Activated CD8-positive, alpha-beta memory T cell treated with anti-CD3 and anti-CD28 coated beads, Interleukin-2, amount 50 U/mL, for 48 hours (primary cell): ENCODE measurements at places on chromosomes 4 and X.

GRCh38 chr4:105050896-105051295 lies 95.8 kb upstream of the TET2 start:
- DNase-seq, result no peak

DNA sequence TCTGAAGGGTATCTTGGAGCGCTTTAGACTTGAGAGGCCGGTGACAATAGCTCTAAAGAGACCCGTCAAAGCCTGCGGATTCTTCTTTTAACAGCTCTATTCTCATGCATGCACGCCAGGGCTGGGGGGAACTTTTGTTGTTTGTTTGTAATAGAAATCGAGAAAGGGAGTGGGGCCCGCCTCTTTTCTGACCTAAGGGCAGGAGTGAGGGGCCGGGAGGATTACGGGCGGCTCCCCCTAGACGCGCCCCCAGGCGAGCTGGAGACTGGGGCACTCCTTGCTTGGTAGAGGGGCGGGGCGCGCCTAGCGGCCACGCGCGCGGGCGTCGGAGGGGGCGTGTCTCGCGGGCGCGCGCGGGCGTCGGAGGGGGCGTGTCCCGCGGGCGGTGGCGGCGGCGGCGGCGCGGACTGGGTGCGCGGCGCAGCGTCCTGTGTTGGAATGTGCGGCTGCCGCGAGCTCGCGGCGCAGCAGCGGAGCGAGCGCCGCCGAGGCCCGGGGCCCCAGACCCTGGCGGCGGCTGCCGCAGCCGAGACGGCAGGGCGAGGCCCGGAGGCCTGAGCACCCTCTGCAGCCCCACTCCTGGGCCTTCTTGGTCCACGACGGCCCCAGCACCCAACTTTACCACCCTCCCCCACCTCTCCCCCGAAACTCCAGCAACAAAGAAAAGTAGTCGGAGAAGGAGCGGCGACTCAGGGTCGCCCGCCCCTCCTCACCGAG lies at the start of gene REST:
TSS of gene REST (plus strand) at position 412 of the 717 bp plus-strand sequence. CDS start 2,739 bp downstream, outside the sequence.
- peak; percentile 93 for DNase-seq

DNA sequence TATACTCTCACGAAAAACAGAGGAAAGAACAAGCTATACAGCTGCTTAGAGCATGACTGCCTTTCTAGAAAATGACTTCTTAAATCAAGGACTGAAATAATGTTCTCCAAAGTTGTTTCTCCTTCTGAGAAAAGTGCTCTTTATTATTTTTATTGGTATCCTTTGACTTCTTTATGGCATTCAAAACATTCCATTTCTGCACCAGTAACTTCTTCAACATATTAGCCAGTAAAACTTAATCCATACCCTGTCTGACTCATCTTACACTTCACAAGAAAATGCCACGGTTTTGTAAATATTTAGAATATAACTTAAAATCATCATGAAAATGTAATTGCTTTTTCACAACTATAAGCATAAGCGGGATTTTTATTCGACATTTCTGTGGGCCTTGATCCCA lies 180.4 kb downstream of the NR3C2 start:
- DNase-seq, result no peak

- no peak for DNase-seq
Observed at GRCh38 chrX:45198301-45198700, 2.4 kb downstream of the DIPK2B start.

GRCh38 chr4:18025288-18025687 lies 3.7 kb upstream of the LCORL start:
- DNase-seq, result no peak

DNA sequence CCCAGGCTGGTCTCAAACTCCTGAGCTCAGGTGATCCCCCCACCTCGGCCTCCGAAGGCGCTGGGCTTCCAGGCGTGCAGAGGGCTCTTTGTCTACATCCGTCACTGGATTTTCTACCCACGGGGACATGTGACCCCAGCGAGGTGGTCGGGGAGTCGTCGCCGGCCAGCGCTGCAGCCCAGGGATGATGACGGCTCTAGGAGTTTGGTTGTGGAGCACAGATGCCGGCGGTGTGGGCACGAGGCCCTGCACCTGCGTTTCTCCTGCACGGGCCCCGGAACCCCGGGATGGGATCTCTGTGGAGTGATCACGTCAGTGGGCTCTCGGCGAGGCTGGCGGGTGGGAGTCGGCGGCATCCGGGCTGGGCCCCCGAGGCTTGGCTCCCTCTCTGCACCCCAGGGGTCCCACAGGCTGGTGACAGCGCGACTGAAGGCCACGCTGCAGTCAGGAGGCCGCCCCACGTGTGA lies 9.1 kb upstream of the GTPBP6 start:
- DNase-seq, result no peak

- DNase-seq, result no peak
Observed at GRCh38 chr4:109996526-109996925, 83.8 kb downstream of the EGF start.

DNA sequence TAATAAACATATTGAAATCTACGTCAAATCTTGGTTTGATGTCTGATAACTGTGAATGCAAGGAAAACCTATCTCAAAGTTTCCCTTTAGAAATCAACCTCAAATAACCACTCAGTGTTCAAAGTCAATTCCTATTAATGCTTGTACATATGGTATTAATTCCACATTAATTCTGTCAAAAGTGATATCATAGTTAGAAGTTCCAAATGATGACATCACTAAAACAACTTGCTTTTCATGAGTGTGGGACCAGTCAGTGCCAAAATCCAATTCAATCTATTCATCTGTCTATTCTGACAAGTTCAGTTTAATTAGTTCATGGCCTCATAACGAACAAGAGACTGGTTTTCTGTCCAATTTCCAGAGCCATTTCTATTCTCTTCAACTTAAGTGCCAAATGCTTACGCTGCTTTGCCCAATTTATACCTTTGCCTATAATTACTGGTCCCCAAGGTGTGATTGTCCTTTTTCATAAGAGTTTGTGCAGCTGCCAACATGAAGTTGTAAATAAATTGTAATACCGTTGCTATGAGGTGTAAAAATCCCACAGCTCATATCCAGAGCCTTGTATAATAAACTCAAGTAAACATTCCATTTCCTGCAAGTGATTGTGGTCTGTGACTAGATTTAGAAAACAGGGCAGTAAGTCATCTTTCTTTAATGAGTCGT lies 476.2 kb downstream of the RAB28 start:
- DNase-seq, result no peak

DNA sequence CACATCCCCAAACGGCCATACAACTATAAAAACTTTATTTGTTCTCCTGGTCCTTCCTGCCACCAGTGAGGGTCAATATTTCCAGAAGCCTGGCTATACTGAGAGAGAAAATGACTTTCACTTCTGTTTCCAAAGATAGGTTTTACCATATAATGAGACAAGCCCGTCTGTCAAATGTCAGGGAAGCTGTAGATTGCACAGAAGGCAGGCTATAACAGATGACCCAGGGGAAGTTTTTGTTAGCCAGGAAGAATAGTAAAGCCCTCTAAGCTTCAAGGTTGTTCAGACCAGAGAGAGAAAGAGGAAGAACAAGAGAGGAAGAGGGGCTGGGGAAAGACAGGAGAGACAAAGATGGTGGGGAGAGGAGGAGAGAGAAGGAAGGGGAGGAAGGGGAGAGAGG lies 217.5 kb downstream of the GBA3 start:
- no peak for DNase-seq

DNA sequence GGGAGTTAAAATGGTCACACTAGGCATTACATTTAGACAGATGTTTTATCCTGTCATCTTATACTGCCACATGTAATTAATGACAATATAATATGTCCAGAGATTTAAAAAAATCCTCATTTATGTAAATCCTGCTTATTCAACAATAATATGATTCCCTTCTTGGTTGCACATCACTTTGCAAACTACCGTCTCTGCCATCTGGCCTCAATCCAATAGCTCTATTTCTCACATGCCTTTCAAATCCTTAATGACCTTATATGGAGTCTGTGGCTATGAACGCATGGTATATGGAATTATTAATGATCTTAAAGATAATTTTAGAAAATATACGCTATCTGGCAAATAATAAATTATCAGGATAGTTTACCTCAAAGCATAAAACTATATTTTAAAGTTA lies 144.5 kb downstream of the NPNT start:
- no peak for DNase-seq

- no peak for DNase-seq
Observed at GRCh38 chr4:91035276-91035675, 908.1 kb downstream of the CCSER1 start.

- DNase-seq, result no peak
Observed at GRCh38 chrX:57481514-57481913, 110.3 kb upstream of the ZXDB start.

- DNase-seq, result no peak
Observed at GRCh38 chr4:8037150-8037769, 97.6 kb upstream of the AFAP1 start.

- no peak for DNase-seq
Observed at GRCh38 chrX:112687189-112687691, 7.5 kb upstream of the LHFPL1 start.

DNA sequence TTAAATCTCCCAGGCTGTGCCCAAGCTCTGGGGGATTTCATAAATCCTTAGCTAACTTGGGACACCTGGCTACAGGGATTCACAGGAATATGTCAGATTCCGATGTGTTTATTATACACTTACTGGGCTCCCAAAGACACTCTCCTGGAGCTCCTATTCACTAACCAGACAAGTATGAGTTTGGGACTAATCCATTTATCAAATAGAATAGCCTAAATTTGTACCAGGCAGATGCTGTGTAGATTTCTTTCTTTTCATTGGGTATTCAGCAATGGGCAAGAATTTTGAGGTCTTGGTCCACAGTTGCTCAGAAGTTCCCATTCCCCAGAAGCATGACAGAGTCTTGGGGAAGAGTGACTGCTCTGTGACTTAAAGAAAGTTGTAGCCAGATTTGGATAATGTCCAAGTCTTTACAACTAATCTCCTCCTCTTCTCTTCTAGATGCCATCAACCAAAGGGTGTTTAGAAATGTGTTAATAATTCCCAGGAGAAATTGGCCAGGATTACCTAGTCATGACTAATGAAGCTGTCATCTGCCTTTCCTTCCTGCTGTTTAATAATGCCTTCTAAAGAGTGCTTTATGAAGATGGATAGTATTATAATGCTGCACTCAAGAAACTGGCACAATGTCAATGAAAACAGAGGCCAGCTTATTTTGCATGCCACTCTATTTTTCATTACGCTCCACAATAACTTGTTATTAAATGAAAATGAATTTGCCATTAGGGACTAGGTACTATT lies 120.9 kb downstream of the CHIC2 start:
- no peak for DNase-seq

GRCh38 chr4:2334826-2335728 lies 73.2 kb upstream of the MXD4 start:
- DNase-seq, result peak; percentile 45

DNA sequence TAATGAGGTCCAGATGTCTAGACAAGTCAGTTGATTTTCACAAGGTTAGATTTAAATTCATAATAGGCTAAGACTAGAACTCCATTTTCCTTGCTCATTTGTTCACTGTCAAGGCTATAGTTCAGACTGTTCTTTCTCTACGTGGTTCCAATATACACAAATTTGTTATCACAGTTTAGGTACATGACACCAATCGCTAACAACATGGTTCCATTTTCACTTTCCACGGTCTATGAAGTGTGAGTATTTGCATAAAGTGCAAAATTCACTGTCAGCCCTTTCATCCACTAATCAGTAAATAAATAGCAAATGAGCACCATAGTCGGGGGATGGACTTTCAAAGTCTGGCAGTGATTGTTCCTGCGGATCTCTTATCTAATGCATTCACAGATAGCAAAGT lies 315.7 kb upstream of the SPOCK3 start:
- no peak for DNase-seq

- DNase-seq, result no peak
Observed at GRCh38 chr4:183503497-183504063, 1.3 kb upstream of the ING2 start.

DNA sequence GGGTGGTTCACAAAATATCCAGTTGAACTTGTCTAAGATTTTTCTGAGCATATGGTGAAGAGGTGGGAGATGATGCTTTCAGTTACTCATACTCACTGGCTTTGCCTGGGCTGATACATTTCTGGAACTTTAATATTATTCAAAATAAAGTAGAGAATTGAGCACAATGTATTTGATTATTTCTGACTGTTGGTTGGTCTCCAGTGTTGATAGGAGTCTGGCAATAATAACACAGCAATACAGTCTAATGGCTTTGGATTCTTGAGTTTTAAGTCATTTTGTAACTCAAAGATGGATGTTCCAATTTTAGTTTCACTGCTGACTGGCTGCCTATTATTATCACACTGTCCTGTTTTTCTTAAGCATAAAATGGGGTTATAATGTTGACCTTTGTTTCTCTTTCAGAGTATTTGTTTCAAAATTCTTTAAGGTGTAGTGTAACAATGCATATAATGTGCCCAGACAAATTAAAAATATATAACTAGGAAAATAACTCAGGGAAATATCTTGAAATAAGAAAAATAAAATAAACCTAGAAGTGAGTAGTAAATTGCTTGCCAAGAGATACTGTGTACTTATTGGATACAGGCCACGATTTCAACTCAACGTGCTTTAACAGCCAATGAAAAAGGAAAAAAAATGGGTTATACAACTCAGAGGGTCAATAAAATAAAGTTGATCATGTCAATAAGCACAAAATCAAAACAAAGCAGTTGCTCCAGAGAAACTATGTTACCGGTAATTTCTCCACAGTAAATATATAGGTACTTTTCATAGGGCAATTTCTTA lies 99.0 kb downstream of the ARSJ start:
- DNase-seq, result no peak

DNA sequence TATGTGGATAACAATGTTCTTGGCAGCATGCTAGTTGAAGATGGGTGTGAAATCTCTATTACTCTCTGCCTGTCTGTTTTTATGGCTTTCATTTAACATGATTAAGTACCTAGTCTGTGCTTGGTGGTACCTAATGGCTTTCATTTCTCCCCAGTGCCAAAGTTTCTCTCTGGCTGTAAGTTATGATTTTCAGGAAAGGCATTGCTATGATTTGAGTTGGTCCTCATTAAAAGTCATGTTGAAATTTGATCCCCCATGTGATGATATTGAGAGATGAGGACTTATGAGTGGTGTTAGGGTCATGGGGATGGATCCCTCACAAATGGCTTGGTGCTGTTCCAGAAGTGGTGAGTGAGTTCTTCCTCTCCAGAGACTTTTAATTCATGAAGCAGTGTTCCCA lies 162.4 kb upstream of the IL15 start:
- DNase-seq, result no peak

- DNase-seq, result no peak
Observed at GRCh38 chrX:114006664-114007063, 577.2 kb upstream of the HTR2C start.

DNA sequence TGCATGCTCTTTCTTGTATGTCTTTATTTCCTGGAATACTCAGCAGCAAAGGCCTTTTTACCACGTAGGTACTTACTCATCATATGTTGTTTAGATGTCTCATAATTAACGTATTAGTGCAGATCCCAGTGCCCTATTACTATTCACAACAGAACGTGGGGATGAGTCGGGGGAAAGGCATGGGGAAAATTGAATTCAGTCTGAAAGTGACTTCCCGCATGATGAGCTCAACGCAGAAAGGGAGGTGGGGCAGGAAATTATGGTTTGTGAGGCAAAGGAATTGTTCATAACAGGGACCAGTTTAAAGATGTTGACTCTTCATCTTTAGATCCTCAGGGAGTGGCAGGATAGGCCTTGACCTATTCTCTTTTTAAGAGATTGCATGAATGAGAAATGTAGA lies 2.0 kb upstream of the TMPRSS11D start:
- DNase-seq, result no peak

- no peak for DNase-seq
Observed at GRCh38 chr4:148053298-148054003, 321.6 kb downstream of the ARHGAP10 start.
